ENCODE measurements at places on chromosomes 1 and 21. TPM values are rescaled to one million over a fixed set of nuclear protein-coding genes. Genes with fewer than 3 reads are reported as not detected.
A peak's percentile ranks its signal among the peaks of the same experiment; 100 is the strongest.

ZNF697 gene
- total RNA-seq = 8.3 TPM

PRRC2C gene
- 152 TPM for total RNA-seq

DNASE2B gene
- not detected for total RNA-seq

DNA sequence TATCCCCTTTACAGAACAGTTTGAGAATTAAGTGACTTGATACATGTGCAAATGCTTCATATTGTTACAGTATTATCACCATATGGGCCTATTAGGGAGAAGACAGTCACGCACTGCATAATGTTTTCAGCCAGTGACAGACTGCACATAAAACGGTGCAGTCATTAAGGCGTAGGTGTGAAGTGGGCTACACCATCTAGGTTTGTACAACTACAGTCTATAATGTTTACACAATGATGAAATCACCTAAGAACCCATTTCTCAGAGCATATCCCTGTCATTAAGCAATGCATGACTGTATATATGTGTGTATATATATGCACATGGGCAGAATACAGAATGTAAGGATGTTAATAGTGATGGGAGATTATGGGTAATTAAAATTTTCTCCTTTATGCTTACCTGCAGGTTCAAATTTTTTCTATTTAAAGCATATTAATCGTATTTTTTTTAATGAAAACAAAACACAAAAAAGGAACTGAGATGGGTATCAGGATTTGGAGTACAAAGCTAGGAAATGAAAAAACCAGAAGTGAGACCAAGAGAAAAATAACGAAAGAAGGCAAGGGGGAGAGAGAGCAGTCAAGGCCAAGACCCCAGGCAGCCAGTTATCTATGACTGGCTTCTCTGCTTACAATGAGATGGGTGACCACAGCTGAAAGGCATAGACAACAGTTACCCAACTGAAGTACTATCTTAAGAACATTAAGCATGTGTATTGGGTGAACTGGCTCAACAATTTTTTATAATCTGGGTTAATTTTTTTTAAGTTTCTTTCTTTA is 122.9 kb upstream of the DAB1 start:
- no peak overlapping the region for H3K27ac ChIP-seq
- no peak for DNase-seq
- H3K36me3 ChIP-seq = no peaks in the 10 kb centered on the region
- no peaks in the 10 kb centered on the region for H3K27me3 ChIP-seq
- H3K4me1 ChIP-seq = peaks cover 3% of the 10 kb centered on the region
- H3K4me3 ChIP-seq = no peak overlapping the region

DNA sequence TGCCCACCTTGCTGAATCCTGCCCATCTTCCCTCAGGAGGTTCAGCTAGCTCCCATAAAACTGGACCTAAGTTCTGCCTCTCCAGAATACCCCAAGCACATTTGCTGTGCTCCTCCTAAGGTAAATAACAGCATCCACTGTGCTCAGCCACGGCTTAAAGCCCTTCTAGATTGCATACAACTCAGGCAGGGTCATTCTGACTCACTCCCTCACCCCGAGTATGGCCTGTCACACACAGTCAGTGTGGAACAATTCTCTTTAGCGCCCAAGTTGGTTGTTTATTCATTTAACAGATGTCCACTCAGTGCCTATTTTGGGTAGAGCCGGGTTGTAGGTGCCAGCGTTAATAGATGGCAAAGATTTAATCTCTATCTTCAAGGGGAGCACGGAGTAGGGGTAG is 147.5 kb upstream of the EDN2 start:
- no peaks in the 10 kb centered on the region for H3K27me3 ChIP-seq
- no peak overlapping the region for H3K4me3 ChIP-seq
- H3K27ac ChIP-seq = no peak overlapping the region
- DNase-seq = no peak

DNA sequence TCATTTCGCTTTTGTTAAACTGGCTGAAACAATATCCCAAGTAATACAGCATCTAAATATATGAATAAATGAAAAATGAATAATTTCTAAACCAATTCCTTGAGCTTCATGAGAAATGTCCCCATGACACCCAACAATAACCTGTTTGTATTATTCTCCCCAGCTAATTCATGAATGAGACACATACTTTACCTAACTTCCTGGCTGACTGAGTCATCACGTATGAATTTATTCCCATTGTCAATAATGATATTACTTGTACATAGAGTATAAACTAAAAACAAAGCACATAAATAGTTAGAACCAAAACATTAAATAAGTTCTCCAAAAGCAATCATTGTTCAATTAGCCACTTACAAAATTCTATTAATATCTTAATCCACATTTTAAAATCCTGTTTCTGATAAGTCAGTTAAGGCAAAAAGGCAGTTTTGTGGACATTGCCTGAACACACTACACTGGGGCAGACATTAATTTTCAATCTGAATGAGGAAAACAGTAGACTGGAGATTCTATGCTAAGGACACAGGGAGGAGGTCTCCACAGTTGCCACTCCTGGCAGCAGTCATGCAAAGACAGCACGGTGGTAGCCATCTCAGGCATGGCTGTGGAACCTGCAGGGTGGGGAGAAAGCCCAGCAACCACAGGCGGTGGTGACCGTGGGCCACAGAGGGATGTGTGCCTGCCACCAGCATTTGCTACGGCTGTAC is 48.2 kb downstream of the SLC9C2 start:
- no peak for DNase-seq
- H3K27ac ChIP-seq = no peak overlapping the region
- peaks cover 4% of the 10 kb centered on the region for H3K27me3 ChIP-seq
- H3K36me3 ChIP-seq = no peaks in the 10 kb centered on the region
- H3K4me1 ChIP-seq = no peaks in the 10 kb centered on the region
- H3K4me3 ChIP-seq = no peak overlapping the region

DNA sequence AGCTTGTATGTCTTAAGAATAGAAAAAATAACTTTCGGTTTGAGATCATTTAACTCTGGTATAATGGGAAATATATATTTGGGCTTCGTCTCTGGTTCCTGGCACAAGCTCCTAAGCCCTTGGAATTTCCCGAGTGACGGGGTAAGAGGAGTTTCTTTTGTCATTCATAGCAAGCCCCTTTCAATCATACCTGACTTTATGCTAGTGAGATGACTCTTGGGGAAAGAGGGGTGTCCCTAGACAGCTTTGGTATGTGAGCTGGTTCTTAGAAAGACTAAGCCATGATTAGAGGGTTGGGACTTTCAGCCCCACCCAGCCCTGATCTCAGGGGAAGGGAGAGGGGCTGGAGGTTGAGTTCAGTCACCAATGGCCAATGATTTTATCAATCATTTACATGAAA is 13.9 kb upstream of the MTARC1 start:
- no peaks in the 10 kb centered on the region for H3K27me3 ChIP-seq
- H3K27ac ChIP-seq = no peak overlapping the region
- no peak for DNase-seq
- peaks cover 20% of the 10 kb centered on the region for H3K36me3 ChIP-seq
- H3K4me1 ChIP-seq = peaks cover 3% of the 10 kb centered on the region

GRCh38 chr1:149849111-149849946 is 50.0 kb upstream of the BOLA1 start:
- H3K4me1 ChIP-seq = peaks cover 45% of the 10 kb centered on the region
- peaks cover 10% of the 10 kb centered on the region for H3K36me3 ChIP-seq
- H3K27me3 ChIP-seq = no peaks in the 10 kb centered on the region
- peak overlapping the region; percentile 72 for H3K27ac ChIP-seq
- peak overlapping the region; percentile 78 for H3K4me3 ChIP-seq

DNA sequence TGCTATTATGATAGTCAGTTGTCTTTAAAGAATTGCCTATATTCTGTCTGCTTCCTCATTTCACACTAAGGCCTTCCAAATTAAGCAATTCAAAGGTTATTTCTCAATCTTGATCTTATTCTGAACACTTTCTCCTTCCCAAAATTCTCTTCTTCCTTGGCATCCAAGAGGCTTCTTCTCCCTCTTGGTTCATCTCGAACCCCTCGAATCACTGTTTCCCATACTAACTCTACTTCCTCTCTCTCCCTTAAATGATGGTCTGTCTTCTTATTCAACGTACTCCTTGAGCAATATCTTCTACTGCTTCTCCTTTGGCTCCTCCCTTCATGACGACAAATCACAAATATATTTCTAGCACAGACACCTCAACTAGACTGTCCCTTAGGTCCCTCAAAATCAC is 4.5 kb downstream of the COPA start:
- H3K4me1 ChIP-seq = peaks cover 27% of the 10 kb centered on the region
- no peak for DNase-seq
- no peak overlapping the region for H3K27ac ChIP-seq
- no peak overlapping the region for H3K4me3 ChIP-seq
- H3K36me3 ChIP-seq = peaks cover 35% of the 10 kb centered on the region
- H3K27me3 ChIP-seq = no peaks in the 10 kb centered on the region

GRCh38 chr1:40310983-40311642 is 6.0 kb downstream of the COL9A2 start:
- no peak overlapping the region for H3K27ac ChIP-seq
- no peak overlapping the region for H3K4me3 ChIP-seq
- peaks cover 26% of the 10 kb centered on the region for H3K4me1 ChIP-seq

All from osteocyte (in vitro differentiated cells).